ENCODE measurements at places on chromosomes 3 and 15.

DNA sequence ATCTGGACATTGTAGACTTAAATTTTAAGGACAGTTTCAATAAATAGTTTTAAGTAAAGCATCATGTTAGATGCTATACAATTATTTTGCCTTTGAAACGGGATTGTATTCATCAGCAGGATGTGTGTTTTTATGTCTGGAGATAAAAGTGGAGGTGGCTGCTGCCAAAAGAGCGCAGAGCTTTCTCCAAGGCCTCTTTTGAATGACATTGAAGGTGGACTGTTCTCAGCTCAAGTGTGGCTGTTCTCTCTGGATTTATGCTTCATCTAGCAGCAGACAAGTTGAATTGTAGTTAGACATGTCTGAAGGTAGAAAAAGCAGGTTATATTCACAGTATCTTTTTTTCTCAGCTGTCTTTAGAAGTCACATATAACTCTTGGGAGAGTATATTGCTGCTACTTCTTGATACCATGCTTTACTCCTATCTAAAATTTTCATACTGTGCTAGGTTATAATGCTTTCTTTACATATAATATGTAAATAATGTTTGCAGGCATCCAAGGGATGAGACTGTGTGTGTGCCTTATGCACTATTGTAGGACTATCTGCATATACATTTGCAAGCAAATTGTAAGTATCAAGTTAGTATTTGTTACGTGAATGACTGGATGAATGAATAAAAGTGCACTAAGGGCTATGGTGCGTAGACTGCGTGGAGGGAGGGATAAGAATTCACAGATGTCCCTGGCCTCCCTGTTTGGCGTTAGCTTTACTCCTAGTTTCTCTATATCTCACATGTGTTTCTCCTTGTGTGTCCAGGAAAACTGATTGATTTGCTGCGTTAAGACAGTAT, 340.1 kb downstream of the NAALADL2 start:
- DNase-seq, result no peak

GRCh38 chr3:115325539-115325938, 178.5 kb upstream of the ZBTB20 start:
- DNase-seq, result no peak

GRCh38 chr15:89441295-89441812, 55.0 kb downstream of the RHCG start:
- no peak for DNase-seq

- no peak for DNase-seq
Measured at GRCh38 chr15:73226093-73226814, 142.5 kb downstream of the HCN4 start.

- no peak for DNase-seq
Measured at GRCh38 chr3:2876362-2876761, 233.8 kb downstream of the IL5RA start.

GRCh38 chr3:72907131-72907711, 19.4 kb downstream of the GXYLT2 start:
- no peak for DNase-seq

GRCh38 chr3:42394579-42395288, 15.7 kb downstream of the LYZL4 start:
- DNase-seq, result no peak

DNA sequence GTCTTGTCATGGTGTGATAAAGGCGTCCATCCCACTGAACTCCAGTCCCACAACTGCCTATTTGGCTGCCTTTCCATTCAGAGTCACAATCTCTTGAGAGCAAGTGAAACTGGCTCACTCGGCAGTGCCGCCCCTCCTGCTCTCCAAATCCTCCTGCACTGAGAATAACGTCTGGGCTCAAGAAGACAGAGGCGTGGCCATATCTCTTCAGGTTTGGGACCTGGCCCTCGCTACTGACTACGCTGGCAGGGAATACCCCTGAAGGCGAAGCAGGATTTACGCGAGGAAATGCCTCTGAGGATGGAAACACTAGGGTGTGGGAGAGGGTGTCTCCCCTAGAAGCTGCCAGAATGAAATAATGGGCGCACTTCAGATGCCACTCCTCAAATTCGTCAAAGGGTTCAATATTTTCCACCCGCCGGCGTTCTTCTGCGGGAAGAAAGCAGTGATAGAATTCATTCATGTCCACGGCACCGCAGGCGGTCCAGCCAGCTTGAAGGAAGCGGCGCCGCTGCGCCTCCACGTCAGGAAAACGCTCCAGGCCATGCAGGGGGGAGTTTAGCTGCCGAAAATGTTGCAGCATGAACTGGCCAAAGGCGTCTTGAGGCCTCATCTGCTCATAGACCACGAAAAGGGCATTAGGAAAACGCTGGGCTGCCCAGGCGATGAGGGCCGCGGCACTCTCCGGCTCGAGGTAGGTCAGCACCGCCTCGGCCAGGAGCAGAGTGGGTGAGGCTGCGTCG, 985 bp downstream of the LCMT2 start:
- DNase-seq, result peak; percentile 18

GRCh38 chr3:29314727-29315088, 33.8 kb downstream of the RBMS3 start:
- DNase-seq, result no peak

- DNase-seq, result no peak
Measured at GRCh38 chr3:39497753-39498152, 30.3 kb downstream of the MOBP start.

DNA sequence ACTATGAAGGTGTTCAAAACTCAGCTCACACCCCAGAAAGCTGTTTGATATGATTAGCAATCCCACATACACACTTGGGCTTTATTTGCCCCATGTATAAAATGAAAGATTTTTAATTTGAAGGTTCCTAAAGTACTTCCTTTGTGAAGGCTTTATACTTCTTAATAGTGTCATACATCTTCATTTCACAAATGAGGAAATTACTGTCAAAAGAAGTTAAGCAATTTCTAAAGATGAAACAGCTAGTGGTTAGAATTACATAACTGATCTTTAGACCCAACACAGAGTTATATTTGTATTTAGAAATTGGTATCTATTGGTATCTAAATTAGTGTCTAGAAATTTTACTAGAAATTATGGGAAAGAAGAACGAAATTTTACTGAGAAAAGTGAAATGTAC, 7.1 kb downstream of the CD200R1 start:
- DNase-seq, result no peak

DNA sequence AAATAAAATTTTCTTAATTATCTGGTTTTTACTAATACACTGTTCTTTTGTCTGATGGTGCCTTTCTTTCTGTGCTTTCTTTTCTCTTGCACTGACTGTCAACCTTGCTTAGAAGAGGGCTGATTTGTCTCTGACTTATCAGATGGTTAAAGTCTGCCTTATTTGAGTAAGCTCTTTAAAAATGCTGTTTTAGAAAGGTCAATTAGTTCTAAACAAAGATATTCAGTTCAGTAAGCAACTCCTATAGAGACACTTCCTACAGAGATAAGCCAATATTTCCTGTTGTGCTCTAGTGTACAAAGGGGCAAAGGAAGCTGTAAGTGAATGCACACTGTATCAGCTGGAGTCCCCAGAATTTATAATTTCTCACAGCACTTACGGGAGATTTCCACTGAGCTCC, 153.4 kb upstream of the TSPAN3 start:
- DNase-seq, result no peak

DNA sequence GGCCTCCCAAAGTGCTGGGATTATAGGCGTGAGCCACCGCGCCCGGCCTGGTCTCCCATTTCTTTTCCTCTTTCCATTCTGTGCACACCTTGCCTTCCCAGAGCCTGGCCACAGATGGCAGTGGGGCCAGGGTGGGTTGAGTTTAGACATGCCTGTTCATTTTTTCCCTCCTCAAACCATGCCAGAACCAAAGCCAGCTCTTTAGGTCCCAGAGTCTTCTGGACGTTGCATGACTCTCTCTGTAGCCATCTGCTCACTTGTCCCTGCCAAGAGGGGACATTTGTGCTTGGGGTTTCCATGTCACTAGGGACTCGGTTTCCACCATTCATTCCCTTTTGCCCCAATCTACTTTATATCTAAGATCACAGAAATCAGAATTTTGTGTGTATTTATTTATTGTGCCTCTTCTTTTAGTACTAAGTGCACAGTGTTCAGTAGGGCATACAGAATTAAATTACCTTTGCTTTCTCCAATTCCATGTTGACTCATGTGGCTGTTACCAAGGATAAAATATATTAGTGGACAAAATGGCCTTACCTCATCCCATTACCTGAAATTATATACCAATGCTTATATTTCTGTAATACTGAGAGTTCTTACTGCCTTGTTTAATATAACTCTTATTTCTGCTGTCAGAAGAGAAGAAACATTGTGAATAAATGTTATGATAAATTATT, 49.6 kb downstream of the USP13 start:
- no peak for DNase-seq

DNA sequence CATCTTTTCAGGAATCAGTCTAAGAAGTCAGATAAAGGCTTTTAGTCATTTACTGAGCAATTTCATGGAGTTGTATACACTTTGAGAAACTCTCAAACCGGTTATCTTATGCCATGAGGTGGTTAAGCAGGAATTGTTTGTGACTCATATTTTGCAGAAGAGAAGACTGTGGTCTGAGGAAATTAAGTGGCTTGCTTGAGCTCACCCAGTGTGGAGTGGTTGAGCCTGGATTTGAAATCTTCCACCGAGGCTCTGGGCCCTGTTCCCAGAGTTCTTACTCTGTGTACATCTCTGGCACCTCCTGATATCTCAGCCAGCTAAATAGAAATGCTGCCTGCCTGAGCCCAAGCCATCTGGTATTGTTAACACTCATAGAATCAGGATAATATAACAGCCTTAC, 37.8 kb upstream of the BCL6 start:
- DNase-seq, result no peak

DNA sequence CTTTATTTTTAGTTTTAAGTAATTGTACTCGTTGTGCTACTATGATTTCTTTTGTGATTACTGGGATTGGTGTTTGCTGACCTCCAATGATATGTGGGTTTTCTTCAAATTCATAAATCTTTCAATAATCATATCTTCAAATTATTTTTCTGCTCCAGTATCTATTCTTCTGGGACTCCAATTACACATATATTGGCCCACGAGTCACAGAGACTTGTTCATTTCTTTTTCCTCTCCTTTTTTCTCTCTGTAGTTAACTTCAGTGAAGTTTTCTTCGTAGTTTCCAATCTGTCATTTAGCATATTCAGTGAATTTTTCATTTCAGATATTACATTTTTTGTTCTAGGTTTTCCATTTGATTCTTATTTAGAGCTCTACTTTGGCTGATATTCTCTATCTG, 21.4 kb downstream of the RFX7 start:
- no peak for DNase-seq

- no peak for DNase-seq
Measured at GRCh38 chr15:39376371-39376909, 204.4 kb upstream of the THBS1 start.

GRCh38 chr3:140068494-140069017, 133.6 kb downstream of the CLSTN2 start:
- DNase-seq, result no peak

DNA sequence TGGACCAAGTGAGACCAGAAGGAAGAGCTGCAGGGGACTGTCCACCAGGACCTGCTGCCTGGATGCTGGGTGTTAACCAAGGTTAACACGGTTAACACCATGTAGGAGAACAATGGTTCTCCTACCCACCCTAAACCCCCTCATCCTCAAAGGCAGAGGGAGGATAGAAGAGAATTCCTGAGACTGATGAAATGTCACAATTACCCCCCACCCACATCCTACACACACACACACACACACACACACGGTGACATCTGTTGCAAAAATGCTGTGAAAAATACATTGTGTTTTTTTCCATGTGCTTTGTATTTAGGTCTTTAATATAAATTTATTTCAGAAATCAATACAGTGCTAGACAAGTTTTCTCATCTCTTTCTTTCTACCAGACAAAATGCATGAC, 113.9 kb upstream of the HES1 start:
- DNase-seq, result no peak

DNA sequence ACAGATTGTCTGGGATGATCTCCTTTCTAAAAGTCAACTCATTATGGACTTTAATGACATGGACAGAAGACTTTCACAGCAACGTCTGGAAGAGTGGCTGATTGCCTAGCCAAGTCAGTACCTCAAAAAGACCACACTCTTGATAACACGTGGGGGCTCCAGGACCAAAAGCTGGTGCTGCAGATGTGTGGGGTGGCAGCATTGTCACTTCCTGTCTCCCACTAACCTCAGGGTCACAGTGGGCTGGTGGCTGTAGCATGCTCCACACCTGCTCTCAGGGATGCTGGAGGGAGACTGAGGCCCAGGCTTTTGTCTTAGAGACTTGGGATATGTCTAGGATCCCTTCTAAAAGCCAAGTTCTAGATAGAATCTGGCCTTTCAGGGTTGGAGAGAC, 118.1 kb downstream of the APBA2 start:
- DNase-seq, result no peak

DNA sequence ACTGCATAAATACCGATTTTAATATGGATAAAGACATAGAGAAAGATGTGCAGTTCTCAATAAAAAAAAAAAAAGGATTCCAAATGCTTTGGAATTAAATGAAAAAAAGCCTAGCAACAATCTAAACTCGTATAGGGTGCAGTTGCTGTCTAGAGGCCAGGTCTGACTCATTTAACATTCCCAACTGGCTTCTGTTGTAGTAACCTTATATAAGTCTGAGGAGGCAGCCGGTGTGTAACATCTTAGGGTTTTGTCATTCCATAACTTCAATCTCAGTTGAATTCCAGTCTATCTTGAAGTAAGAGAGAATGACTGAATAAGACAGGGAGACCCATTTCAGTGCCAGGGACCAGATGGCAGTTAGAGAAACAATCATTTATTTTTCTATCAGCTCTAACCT, 6.5 kb downstream of the PDCD10 start:
- DNase-seq, result no peak

DNA sequence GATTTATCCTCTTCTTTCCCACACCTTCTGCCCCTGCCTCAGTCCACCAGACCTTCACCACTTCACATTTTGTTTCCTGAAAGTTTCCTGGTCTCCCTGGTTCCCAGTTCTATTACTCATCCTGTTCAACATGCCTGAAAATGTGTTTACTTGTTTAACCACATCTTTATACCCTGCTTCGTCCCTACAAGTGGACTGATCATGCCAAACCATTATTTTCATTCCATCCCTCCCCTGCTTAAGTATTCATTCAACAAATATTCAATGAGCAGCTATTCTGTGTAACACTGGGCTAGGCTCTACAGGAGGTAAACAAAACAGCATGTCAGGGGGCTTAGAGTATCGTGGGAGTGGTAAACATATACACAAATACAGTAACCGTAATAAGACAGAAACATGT, 5.5 kb downstream of the MYO5A start:
- no peak for DNase-seq

DNA sequence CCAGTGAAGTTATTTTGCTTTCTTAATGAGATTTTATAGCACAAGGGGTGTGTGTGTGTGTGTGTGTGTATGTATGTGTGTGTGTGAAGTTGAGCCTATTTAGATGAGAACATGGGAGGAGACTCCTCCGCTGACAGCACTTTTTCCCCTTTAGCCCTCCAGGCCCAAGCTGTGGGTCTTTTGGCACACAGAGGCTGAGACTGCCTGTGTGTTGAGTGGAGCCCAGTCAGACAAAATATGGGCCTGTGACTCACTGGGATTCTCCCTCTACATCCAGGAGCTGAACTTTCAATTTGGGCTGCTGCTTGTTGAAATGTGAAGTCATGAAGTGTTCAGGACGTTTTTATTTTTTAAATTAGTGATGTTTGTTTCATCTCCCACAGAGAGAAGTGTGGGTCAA, 108.0 kb downstream of the MFSD1 start:
- DNase-seq, result no peak

- no peak for DNase-seq
Measured at GRCh38 chr15:80779658-80780415, 667 bp downstream of the CEMIP start.
